ENCODE measurements at places on chromosomes 1 and 21.

DNA sequence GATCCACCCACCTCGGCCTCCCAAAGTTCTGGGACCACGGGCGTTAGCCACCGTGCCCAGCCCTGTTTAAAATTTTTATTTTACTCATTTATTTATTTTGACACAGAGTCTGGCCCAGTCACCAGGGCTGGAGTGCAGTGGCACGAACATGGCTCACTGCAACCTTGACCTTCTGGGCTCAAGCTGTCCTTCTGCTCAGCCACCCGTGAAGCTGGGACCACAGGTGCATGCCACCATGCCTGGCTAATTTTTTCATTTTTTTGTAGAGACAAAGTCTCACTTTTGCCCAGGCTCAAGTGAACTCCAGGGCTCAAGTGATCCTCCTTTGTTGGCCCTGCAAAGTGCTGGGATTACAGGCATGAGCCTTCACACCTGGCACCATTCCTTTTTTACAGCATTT, 27.5 kb upstream of the DNAJC6 start:
- DNase-seq = no peak

DNA sequence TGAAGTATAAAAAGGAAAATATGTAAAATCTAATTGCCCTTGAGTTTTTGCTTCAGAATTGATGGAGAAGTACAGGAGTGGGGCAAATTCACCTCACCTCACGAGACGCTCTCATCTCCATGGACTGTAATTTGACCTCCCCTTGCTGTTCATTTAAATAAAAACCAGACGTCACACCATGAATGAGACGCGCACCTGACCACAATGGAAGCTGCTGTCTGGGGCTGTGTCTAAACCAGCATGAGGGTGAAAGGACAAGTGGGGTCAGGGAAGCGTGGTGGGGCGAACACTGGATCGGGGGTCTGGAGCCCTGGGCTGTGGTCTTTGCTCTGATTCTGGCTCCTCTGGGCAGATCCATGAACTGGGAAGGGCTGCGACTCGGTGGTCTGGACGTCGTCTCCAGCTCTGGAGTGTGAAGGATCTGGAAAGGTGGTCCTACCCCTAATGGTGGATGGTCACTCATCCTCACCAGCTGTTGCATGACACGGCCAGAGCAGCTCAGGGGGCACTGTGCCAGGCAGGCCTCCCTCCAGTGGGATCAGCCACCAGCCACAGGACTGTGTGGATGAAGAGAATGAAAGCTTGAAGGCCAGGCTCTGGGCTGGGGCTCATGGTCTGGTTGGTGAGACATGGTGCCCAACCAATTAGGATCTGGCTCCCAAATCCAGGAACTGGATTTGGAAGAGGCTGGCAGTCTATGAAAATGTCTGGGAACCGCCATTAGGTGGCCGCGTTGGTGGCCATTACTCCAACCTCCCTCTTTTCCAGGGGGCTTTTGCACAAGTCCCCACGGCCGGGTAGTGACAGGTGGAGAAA, 728.6 kb downstream of the PTPRU start:
- no peak for DNase-seq

- peak; percentile 49 for DNase-seq
Measured at GRCh38 chr21:44926331-44927101, 5.8 kb upstream of the ITGB2 start.

DNA sequence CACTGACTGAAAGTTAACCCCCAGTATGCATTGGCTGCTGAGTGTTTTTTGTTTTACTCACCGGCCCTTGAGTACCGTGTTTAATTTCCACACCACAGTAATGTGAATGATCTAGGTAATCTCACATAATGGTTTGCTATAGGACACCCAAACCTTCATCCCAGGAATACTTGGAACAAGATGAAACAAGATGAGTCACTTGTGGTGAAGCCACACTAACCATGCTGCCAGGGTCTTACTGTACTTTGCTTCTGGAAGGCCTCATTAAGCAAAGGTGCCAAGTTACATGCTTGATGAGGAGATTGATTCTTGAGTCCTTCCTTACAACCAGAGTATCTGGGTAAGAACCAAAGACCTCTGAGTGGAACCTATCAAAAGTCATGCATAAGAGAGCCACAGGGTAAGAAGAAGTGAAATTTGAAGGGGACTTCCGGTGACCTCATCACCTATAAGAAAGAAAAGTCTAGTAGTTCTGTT, 163.3 kb downstream of the NRIP1 start:
- DNase-seq = no peak

DNA sequence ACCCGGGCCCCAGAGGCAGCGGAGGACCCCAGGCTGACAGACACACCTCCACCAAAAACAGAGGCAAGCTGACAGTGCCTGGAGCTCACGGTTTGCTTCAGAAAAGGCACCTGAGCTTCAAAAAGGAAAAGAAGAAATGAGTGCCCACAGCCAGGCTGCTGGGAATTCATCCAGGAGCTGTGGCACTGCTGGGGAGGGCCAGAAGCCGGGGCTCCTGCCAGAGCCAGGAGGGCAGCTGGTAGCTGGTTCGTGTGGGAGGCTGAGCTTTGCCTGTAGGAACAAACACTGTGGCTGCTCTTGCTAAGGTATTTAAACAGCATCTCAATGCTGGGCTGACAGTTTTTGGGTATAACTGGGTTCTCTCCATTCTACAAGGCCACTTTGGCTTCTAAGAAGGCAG, 19.5 kb downstream of the KCNJ6 start:
- DNase-seq = no peak

DNA sequence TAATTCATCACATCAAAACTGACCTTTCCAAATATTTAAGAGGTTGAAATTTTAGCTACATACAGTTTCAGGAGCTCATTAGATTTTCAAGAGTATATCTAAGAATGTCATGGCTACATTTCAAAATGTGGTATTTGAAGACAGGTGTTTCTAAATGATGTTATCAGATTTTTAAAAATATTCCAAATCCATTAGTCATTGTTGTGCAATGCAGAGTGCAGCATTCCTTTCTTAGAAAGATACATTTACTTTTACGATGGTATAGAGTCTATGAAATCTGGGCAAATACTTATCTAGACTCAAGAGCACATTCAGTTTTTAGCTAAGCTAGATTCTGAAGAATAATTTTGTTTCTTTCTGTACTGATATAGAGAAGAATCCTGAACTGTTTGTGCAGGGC, 230.3 kb downstream of the CHRM3 start:
- DNase-seq = no peak

GRCh38 chr1:42143896-42144710, 9.1 kb upstream of the GUCA2B start:
- no peak for DNase-seq

DNA sequence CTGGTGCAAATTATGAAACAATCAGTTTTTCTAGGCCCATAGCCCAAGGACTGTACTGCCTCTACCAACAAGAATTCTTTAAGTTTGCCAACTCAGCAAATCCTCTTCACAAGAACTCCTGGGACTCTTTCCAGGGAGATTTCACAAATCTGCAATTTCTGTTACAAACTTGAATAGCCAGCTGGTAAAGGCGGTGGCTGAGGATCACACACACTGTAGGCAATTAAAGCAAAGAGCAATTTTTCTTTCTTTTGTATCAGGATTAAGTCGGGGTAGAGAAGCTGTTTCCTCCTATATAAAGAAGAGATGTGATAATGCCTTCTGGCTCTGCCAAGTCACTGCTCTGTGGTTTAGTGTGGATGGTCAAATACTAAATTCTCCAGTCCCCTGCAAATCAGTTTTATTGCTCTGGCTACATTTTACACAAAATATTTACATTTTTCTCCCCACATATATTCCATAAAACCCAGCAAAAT, 1.7 kb downstream of the ALDH9A1 start:
- no peak for DNase-seq

- no peak for DNase-seq
Measured at GRCh38 chr1:43970502-43970901, 692 bp downstream of the DPH2 start.

DNA sequence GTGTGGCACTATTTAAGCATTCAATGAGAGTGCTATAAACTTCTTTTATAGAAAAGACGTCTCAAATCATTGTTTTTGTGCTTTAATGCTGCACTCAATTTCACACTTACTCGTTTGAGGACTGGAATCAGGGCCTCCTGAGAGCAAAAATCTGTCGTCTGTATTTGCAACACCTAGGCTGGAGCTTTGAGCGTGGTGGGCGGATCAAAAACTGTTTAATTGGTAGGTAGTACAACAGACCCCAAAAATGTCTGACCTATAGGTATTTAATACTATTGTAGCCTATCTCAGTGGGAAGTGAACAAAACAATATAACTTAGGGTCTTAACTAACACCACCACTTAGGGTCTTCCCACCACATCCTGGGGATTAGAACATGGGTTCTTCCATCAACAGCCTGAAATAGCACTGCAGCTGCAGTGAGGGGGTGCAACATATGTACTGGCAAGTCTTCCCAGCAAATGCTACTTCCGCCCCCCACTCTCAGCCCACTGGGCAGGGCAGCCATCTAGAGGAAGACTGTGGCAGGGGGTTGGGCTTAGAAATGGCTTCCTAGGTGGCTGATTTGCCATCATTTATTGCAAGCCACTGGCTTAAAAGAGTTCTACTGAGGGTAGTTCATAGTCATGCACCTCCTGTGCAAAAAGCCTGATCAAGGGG, 48.3 kb downstream of the CD46 start:
- DNase-seq = no peak

GRCh38 chr1:111679541-111679940, 59.7 kb downstream of the INKA2 start:
- DNase-seq = no peak

Data from GDM1 (cell line).